ENCODE measurements at places on chromosomes 7 and 10.

DNA sequence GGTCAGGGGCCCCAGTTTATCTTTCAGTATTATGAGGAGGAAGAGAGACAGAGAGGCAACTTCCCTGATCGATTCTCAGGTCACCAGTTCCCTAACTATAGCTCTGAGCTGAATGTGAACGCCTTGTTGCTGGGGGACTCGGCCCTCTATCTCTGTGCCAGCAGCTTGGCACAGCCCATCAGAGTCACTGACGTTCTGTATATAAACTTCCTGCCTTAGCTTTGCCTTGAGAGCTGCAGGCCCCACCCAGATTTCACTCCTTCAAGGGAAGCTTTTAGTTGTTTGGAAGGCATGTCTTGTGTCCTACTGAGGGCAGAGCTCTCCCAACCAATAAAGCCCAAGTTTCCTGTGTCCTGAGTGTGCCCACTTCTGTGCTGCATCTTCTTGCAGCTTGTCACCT lies 242.5 kb upstream of the PRSS58 start:
- no peak for DNase-seq

GRCh38 chr7:51316666-51317581 lies at the start of gene COBL:
COBL (minus strand) TSS chr7:51316809; CDS start chr7:51316633, 176 bp downstream.
- DNase-seq: peak; percentile 77

- DNase-seq: no peak
These were observed 706.9 kb downstream of the LRMDA start for GRCh38 chr10:76138286-76138685.

- DNase-seq: no peak
These were observed 381.3 kb downstream of the KCNMA1 start for GRCh38 chr10:77256346-77256745.

DNA sequence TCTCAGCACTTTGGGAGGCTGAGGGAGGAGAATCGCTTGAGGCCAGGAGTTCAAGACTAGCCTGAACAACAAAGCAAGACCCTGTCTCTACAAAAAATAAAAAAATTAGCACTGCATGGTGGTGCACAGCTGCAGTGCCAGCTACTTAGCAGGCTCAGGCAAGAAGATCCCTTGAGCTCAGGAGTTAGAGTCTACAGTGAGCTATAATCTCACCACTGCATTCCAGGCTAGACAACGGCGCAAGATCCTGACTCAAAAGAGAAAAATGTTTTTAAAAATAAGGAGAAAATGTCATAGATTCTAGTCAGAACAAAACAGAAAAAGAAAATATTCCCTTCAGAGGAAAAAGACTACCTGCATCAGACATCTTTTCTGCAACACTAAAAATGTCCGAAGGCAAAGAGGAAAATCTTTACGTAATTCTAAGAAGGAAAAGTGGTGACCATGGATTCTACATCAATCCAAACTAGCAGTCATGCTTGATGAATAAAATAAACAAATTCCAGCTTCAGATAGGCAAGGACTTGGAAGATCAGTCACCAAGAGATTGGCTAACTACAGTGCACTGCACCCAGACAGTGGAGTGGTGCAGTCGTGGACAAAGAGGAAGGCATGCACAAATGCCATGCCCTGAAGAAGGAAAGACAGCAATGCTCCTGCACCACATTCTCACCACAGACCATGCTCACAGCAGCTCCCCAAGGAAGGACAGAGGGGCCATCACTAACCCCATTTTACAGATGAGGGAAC lies 54.3 kb downstream of the ERCC6 start:
- DNase-seq: no peak

GRCh38 chr7:150685219-150686029 lies at the start of gene GIMAP2:
GIMAP2 (plus strand) TSS chr7:150685706; CDS start chr7:150687060, 1,354 bp downstream.
- DNase-seq: no peak

- peak; percentile 51 for DNase-seq
These were observed 434.4 kb upstream of the ZMIZ1 start for GRCh38 chr10:78634389-78634815.

DNA sequence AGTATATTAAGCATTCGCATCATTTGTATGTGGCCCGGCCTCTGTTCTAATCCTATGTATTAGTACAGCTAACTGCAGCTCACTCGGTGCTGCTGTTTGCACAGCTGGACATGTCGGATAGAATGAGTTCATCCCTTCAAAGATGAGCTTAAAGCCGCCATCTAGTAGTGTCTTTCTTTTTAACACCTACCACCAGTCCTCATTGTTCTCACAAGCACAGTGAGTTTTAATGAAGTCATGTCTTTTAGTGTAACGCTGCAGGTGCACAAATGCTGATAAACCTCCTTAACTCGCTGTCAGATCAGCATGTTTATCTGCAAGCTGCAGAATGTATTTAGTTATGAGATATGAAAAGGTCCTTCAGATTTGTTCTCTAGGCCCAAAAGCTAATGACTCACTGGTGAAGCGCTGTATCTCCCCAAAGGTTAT lies 247.5 kb downstream of the MTERF1 start:
- DNase-seq: no peak

DNA sequence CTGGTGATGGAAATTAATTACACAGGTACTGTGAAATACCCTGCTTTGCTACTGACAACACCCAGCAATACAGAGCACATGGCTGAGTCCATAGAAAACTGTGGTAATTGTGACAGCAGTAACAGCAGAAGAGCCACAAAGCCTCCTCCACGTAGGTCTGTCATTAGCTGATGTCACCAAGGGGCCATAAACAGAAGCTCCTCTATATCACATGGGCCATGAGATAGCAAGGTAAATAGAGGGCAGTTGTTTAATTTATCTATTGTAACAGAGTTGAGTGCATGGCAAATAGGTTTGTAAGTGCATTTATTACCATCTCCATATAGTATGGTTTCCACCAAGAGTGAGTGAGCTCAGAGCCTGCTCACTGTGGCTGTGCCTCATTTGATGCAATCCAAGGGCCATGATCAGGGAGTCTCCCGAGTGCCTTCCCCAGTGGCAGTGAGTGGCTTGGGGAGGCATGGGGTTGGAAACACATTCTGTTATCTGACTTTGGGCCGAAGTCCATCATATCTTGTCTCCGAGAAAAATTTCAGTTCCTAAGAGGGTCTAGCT lies 281.2 kb downstream of the SKAP2 start:
- no peak for DNase-seq

DNA sequence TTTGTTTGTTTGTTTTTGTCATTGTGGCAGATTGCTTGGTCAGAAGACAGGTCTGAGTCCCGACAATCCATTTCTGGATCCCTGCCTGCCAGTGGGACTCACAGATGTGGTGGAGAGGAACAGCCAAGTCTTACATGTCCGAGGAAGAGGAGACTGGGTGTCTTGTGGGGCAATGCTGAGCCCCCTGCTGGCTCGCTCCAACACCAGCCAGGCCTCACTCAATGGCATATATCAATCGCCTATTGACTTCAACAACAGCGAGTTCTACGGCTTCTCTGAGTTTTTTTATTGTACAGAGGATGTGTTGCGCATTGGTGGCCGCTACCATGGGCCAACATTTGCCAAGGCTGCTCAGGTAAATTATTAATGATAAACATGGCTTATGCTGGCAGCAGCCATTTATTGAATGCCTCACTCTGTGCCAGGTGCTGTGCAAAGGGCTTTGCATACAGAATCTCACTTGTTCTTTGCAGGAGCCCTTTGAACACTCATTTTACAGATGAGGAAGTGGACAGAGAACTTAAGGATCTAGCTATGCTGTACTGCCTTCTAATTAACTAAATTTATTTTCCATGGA lies 33.3 kb downstream of the COX15 start:
- no peak for DNase-seq

GRCh38 chr7:139453673-139454321 lies 29.7 kb downstream of the KLRG2 start:
- no peak for DNase-seq

- no peak for DNase-seq
These were observed 2.9 kb upstream of the IGFBP1 start for GRCh38 chr7:45885264-45885882.

DNA sequence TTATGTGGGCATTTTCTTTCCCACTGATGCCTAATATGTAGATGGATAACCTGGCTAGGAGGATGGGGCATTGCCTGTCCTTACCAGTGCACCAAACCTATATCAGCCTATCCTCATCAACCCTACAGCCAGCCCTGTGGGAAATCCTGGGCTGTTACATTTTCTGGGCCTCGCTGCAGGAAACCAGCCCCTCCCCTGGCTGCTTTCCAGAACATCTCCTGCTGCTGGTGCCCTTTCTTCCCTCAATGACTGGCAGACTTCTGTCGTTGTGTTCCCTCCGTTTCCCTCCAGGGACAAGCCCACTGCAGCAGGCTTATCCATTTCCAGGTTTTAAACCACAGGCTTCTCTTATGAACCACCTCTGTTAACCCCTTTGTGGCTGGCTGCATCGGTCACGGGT lies 486.1 kb upstream of the COBL start:
- DNase-seq: peak; percentile 31

DNA sequence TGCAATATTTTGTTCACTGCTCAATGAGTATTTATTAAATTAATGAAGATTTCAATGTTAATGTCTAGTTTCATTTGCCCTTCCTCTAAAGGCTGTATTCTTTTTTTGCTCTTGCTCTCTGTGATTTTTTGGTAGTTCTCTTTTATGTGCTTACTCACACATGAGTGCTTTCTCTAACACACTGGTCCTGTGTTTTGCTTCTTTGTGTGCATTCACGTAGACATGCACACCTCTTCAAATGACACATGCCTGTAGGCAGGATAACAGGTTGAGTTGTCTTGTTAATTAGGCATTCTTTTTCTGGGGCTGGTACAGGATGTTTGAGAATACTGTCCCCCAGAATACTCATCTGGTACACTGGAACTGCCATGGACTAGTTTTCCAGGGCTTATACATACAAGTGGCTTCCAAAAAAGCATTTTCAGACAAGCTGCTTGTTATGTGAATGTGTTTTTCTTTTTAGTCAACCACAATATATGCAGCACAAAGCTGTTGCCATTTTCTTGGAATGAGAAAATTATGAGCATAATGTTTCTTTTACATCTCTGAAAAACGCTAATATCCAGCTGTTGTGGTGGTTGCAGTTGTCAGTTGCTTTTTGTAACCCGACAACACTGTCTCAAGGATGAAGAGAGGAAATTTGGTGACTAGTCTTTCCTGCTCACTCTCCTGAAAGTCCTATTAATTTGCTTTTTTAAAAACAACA lies 416.4 kb downstream of the AUTS2 start:
- no peak for DNase-seq

- DNase-seq: no peak
These were observed 82.4 kb downstream of the PHYHIPL start for GRCh38 chr10:59258890-59259289.

DNA sequence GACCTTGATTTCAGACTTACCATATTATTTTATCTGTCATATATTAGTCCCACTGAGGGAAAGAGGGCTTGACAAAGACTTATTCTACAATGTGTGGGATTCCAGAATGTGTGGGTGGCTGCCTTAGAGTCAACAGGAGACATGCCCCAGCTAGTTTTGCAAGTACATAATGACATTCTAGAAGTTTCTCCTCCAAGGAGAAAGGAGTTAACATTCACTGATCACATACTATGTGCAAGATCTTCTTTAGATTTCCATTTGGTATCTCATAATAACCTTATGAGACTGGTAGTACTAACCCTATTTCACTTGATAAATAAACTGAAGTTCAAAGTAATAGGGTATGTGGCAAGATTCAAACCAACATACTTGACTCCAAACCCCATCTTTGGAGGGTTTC lies 25.2 kb downstream of the IRF5 start:
- DNase-seq: no peak

GRCh38 chr7:157813741-157814661 lies 477.2 kb downstream of the DNAJB6 start:
- no peak for DNase-seq

GRCh38 chr10:66925896-66926715 lies at the start of gene LRRTM3:
LRRTM3 (plus strand) TSS chr10:66926036.
- peak; percentile 84 for DNase-seq

GRCh38 chr10:14325325-14325955 lies 5.3 kb downstream of the FRMD4A start:
- peak; percentile 75 for DNase-seq

DNA sequence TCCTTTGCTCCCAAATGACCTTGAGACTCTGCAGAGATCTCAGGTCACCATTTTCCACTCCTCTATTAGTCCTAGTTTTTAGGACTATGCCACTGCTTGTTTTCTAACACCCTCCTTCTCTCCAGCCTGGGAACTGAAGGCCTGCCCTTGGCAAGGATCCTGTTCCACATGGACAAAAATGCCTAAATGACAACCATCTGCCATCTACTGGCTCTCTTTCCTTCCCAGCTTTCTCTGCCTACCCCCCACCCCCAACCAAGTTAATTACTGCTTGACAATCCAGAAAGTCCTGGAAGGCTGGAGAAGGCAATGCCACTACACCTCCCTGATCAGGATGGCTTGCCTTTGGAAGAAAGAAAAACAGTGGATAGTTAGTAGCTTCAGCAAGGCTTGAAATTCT lies 44.8 kb upstream of the SP8 start:
- DNase-seq: no peak

DNA sequence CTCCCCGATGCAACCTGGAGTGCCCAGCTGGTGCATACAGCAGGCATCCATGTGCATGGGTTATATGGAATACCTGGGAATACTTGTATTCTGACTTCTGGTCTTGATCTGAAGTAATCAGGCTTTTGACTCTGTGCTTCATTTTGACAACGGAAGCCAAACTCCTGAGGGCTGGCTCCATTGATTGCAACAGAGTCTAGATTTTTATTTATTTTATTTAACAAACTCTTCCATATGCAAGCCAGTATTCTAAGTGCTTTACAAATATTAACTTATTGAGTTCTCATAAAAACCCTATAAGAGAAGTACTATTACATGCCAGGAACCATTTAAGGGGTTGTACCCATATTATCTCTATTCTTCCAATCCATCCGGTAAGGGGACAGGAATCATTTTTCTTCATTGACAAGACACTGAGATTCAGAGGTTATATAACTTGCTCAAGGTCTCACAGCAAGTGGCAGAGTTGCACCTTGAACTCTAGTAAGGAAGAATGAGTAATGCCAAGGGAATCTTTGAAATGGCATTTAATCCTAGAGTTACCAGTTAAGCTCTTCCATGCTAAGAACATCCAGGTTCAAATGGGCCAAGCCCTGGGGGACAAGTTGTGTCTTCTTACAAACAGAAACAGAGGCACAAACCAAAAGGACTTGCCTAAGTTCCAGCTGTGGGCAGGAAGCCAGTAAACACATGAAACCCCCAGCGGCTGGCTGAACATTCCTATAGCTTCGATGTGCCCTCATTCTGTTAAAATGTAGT lies 241.0 kb downstream of the WDR11 start:
- DNase-seq: no peak

- no peak for DNase-seq
These were observed 30.6 kb upstream of the GPNMB start for GRCh38 chr7:23216021-23216420.

DNA sequence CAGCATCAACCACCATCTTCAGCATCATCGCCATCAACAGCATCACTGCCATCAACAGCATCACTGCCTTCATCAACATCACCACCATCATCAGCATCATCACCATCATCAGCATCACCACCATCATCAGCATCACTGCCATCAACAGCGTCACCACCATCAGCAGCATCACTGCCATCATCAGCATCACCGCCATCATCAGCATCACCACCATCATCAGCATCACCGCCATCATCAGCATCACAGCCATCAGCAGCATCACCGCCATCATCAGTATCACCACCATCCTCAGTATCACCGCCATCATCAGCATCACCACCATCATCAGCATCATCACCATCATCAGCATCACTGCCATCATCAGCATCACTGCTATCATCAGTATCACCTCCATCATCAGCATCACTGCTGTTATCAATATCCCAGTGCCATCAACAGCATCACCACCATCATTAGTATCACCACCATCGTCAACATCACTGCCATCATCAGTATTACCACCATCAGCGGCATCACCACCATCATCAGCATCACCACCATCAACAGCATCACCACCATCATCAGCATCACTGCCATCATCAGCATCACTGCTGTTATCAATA lies 115.2 kb downstream of the RGS10 start:
- no peak for DNase-seq

- no peak for DNase-seq
These were observed 50.4 kb upstream of the BTBD16 start for GRCh38 chr10:122220736-122221135.

All from H9 (cell line).